KG1 (cell line): ENCODE measurements at places on chromosomes 7 and 10.

DNA sequence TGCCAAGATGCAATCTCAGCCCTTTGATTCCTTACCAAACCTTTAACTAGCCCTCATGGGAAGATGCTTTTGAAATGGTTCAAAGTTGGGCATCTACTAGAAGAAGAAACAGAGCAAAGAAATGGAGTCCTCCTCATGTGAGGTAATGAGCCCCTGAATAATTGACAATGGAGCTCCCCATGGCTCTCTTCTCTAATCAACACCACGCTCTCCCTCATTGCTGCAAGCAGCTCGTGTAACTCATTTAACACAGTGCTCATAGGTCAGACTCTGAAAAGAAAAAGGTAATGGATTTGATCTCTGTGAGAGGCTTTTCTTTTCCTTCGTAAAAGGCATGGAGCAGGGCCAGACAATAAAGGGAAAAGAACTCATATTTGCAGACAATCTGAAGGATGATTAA is 312.8 kb downstream of the PHTF2 start:
- DNase-seq: no peak

DNA sequence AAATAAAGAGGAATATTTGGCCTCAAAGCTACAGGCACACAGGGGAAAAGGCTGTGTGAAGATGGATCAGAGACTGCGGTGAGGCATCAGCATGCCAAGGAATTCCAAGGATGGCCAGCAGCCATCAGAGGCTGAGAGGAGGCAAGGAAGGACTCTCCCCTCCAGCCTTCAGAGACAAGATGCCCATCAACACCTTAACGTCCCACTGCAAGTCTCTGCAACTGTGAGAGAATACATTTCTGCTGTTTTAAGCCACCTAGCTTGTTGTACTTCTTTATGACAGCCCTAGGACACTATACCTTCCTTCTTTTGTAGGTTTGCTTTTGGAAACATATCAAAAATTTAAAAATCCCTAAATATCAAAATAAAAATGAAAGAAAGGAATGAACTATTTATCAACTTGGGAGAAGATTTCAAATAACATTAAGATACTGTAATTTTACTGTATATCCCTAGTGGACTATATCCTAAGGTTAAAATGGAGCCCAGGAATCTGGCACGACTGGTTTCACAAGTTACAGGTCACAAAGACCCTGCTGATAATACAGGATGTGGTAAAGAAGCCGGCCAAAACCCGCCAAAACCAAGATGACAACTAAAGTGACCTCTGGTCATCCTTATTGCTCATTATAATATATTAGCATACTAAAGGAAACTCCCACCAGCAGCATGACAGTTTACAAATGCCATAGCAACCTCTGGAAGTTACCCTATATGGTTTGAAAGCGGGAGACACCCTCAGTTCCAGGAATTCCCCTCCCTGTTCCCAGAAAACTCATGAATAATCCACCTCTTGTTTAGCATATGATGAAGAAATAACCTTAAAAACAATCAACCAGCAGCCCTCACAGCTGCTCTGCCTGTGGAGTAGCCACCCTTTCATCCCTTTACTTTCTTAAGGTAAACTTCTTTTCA is 185.2 kb downstream of the AVL9 start:
- DNase-seq: no peak

DNA sequence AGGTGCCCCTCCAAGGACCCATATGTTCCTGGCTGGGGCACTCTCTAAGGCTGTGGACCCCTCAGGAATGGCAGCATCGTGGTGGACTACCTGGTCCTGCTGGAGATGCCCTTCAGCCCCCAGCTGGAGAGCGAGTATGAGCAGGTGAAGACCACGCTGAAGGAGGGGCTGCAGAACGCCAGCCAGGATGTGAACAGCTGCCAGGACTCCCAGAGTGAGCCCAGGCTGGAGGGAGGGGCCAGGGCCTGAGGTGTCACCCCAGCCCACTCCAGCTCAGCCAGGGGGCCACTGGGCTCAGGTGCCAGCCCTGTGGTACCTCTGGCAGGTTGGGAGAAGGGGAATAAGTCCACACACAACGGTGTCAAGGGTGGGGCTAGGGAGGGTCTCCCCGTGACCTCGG is 4.7 kb upstream of the MUC12 start:
- no peak for DNase-seq

GRCh38 chr10:32299354-32299980 is 47.5 kb downstream of the EPC1 start:
- DNase-seq: no peak

DNA sequence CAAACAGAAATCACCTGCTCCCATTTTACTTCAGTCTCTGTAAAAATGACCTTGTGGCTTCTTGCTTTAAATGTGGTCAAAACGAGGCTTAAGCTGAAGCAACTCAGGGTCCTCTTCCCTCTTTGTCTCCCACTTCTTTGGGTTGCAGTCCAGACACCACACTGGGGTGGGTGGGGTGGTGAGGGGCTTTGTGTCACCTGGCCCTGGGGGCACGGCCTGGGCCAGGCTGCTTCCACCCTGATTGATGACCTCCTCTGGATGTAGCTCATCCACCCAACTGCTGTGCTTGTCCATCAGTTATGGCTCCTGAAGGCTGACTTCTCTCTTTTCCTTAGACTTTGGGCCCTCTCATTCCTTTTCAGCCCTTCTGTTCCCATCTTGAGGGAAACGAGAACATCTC is 26.8 kb upstream of the NPS start:
- no peak for DNase-seq

- no peak for DNase-seq
Observed at GRCh38 chr10:114478281-114478680, 74.0 kb upstream of the AFAP1L2 start.

DNA sequence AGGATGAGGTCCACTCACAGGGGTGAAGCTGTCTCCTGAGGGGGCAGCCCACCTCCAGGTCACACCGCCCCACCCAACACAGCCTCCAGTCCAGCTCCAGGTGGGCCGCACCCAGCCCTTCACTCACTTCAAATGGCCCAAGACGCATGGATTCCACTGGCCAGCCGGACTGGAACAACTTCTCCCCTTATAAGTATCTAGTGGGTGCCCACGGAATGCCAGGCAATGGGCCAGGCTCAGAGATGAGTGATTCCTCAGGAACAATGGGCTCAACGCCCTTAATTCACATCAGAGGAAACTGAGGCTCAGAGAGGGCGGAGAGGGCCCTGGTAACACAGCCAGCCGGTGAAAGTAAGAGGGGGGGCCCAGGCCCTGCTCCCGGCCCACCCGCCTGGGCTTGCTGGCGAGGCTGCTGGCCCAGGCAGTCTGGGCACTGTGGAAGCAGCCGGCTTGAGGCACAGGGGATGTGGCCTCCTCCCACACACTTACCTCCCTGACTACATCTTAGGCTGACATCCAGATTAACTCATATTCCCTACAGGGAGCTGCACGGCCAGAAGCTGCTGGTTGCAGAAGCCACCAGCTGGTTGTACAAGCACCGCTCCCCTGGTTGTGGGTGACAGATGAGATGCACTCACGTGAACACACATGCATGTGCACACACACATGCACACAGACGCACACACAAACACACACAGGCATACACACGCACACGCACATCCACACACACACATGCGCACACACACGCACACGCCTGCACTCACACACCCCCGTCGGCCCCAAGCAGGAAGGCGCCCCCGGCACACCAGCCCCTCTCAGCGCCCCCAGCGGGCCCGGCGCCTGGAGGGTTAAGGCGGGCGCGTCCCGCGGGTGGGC is 1.0 kb upstream of the FAM20C start:
- DNase-seq: no peak

DNA sequence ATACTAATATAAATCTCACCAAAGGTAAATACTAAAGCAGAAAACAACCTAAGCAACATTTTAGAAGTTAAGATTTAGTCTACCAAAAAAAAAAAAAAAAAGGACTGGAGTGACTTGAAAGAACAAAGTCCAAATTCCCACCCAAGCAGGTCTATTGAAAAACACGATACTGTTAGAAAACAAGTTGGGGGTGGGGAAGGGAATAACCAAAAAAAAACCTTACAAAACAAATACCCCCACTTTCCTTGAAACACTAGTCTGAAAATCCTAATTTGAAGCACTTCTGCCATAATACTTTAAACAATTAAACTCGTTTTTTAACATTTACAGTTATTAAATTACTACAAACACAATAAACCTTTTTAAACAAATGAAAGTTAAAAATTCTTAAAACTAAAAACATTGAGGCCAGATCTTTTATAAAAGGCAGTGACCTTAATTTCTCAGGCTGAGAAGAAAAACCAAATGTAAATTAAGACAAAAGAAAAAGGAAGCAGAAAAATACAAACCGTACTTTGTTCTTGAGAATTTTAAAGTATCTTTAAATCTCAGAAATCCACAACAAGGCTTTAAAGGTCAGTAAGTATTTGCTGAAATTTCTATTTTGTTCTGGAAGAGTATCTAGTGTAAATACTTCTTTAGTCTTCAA is 135.1 kb downstream of the NRBF2 start:
- DNase-seq: no peak

GRCh38 chr7:77940647-77941046 is 142.1 kb downstream of the PHTF2 start:
- no peak for DNase-seq
